SK-N-SH (cell line): ENCODE measurements at places on chromosomes 7 and 10. TPM values are rescaled to one million over a fixed set of nuclear protein-coding genes. Genes with fewer than 3 reads are reported as not detected.

Gene GPR22
- polyA plus RNA-seq = 0.03 and 0.23 TPM in 2 replicates

Gene NUDT13
- 3.4 and 6.0 TPM in 2 replicates for polyA plus RNA-seq

Gene SPDYE16
- 0.10 TPM in 1 of 2 replicates, not detected in the other for polyA plus RNA-seq

Gene CDH23
- polyA plus RNA-seq = 0.03 and 0.18 TPM in 2 replicates

Gene TUBGCP2
- 47.4 and 49.1 TPM in 2 replicates for polyA plus RNA-seq

Gene SH2B2
- 3.8 and 4.7 TPM in 2 replicates for polyA plus RNA-seq

Gene GIMAP2
- polyA plus RNA-seq = 4.1 and 5.7 TPM in 2 replicates

Gene AS3MT
- 9.0 and 9.7 TPM in 2 replicates for polyA plus RNA-seq

Gene DPYSL4
- 19.4 and 21.8 TPM in 2 replicates for polyA plus RNA-seq

GRCh38 chr7:148129023-148129422 is 461.5 kb upstream of the C7orf33 start:
- no peaks in the 10 kb centered on the region for H3K36me3 ChIP-seq
- H3K4me1 ChIP-seq = no peaks in the 10 kb centered on the region; the same call in 1 of the 2 replicates
- no peak for DNase-seq
- H3K4me3 ChIP-seq = no peak overlapping the region

DNA sequence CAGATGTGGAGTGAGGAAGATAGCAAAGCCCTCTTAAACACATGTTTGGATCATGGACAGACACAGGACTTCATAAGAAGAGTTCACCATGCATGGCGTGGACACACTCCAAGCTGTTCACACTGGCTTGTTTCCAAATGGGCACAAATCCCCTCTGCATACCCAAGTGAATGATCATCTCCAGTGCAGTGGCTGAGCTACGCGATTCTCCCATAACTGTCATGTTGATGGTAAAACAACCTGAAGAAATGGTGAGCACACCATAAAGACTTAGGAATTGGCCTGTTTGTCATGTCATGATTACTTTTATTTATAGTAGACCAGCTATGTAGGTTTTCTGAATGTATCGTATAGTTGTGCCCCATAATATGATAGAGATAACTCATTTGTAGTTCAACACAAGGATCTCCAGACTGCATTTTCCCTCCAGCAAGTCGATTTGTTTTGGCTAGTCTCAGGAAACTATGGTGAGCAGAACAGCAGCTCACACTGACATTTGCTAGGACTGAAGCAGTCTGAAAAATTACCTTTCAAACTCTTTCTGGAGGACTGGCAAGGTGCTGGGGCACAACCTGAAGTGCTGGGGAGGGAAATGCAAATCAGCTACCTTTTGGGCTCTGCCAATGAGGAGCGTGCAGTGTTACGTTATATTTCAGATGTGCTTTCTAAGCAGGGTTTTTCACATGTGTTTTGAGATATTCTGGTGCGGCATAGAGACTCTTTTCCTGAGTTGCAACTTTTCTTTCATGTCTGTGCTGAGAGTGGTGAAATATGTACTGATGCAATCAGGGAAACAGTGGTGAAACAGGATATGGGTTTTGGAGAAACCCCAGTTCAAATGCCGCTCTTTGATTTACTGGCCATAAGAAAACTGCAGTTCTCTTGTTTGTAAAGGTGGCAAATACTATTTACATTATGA is 629.6 kb upstream of the DPP6 start:
- no peaks in the 10 kb centered on the region for H3K27me3 ChIP-seq
- H3K4me1 ChIP-seq = no peaks in the 10 kb centered on the region
- no peak overlapping the region for H3K4me3 ChIP-seq
- H3K36me3 ChIP-seq = no peaks in the 10 kb centered on the region
- H3K27ac ChIP-seq = no peak overlapping the region

DNA sequence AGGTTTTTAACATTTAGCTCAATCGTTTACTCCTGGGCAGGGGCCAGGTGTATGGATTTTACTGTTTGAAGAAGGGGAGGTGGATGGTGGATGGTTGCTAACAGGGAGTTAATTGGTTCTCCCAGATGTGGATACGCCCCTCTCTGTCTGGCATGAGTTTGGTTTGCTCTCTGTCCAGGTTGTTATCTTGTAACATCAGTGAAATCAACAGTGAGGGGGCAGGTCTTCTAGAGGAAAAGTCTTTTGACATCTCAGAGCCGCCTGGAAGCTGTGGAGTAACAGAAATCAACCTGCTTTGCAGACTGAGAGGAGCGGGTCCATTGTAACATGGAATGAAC is 243.4 kb downstream of the MGMT start:
- H3K27ac ChIP-seq = no peak overlapping the region
- peaks cover 10% of the 10 kb centered on the region; the same call in 1 of the 2 replicates for H3K4me1 ChIP-seq
- no peak overlapping the region for H3K4me3 ChIP-seq
- H3K27me3 ChIP-seq = no peaks in the 10 kb centered on the region

GRCh38 chr10:3045471-3046209 is 21.7 kb upstream of the PFKP start:
- H3K4me3 ChIP-seq = peak overlapping the region; percentile 36
- peak overlapping the region; percentile 74 for H3K27ac ChIP-seq
- H3K36me3 ChIP-seq = no peaks in the 10 kb centered on the region
- H3K4me1 ChIP-seq = peaks cover 37% of the 10 kb centered on the region

DNA sequence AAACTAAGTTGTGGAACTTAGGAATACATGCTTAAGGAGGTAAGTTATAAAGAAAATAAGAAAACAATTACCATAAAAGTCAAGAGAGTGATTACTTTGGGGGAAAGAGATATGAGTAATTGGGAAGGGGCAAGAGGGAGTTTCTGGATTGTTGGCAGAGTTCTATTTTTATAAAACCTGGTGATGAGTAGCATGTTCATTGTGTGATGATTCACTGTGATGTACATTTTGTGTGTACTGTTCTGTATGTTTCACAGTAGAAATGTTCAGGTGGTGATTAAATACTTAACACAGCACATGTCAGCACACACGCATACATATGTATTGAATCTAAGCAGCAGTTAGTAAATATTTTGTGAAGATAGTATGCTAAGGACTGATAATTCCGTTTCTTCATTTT is 9.7 kb upstream of the OIT3 start:
- DNase-seq = no peak
- no peak overlapping the region for H3K27ac ChIP-seq
- H3K27me3 ChIP-seq = no peaks in the 10 kb centered on the region
- no peaks in the 10 kb centered on the region for H3K4me1 ChIP-seq
- peaks cover 49% of the 10 kb centered on the region for H3K36me3 ChIP-seq

DNA sequence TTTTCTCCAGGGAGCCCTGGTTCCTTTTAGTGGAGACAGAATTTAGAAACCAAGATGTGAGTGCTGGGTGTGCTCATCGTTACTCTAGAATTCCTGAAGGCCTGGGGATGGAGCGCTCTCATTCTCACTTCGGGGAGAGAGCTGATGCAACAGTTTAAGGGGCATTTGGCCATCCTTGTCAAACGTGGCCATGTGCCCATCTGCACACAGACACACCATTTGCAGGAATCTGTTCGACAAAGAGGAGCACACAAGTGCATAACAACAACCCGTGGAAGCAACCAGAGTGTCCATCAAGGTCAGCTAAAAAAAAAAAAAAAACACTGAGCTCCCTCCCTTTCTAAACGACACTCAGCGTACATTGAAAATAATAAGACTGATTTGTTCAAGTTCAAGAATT is 23.0 kb upstream of the RET start:
- no peak for DNase-seq
- H3K4me3 ChIP-seq = no peak overlapping the region
- no peaks in the 10 kb centered on the region for H3K27me3 ChIP-seq
- H3K36me3 ChIP-seq = no peaks in the 10 kb centered on the region
- H3K4me1 ChIP-seq = peaks cover 60% of the 10 kb centered on the region
- H3K27ac ChIP-seq = no peak overlapping the region

DNA sequence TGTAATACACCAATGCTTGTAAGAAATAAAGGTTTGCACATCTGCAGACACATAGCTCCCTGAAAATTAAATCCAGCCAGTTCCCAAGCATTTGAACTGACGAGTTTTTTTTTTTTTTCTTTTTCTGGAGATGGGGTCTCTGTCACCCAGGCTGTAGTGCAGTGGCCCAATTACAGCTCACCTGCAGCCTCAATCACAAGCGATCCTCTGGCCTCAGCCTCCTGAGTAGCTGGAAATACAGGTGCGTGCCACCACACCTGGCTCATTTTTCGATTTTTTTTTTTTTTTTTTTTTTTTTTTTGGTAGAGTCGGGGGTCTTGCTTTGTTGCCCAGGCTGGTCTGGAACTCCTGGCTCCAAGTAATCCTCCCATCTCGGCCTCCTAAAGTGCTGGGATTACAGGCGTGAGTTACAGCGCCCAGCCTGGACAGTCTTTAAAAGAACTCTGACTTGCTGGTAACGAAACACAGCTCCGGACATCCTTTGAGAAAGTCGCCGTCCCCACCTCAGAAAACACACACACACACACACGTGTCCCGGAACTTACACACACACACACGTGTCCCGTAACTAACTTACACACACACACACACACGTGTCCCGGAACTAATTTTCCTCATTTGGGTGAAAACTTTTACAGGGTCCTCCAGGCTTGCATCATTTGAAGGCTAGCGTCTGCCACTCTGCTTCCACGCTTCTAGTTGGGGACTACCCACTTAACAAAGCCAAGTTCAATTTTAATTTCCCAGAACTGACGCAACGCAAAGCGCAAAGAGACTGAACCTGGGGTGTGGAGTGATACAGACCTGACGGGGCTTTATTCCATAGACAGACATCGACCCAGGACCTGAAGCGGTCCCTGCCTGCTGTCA is 18.6 kb downstream of the OCM2 start:
- H3K27ac ChIP-seq = peak overlapping the region; percentile 44; the same call in 1 of the 2 replicates
- H3K36me3 ChIP-seq = peaks cover 10% of the 10 kb centered on the region
- peak; percentile 55 for DNase-seq
- peaks cover 2% of the 10 kb centered on the region; the same call in 1 of the 2 replicates for H3K4me1 ChIP-seq
- peak overlapping the region; percentile 76 for H3K4me3 ChIP-seq

- H3K4me1 ChIP-seq = peaks cover 8% of the 10 kb centered on the region; the same call in 1 of the 2 replicates
- no peaks in the 10 kb centered on the region for H3K36me3 ChIP-seq
- DNase-seq = no peak
- H3K27me3 ChIP-seq = no peaks in the 10 kb centered on the region
- H3K4me3 ChIP-seq = no peak overlapping the region
Observed at GRCh38 chr7:90250601-90251303, 5.8 kb downstream of the CFAP69 start.

- no peaks in the 10 kb centered on the region for H3K36me3 ChIP-seq
- H3K27ac ChIP-seq = no peak overlapping the region
Observed at GRCh38 chr7:15751191-15751701, 64.8 kb upstream of the MEOX2 start.

GRCh38 chr7:140676306-140676705 is 3.6 kb downstream of the ADCK2 start:
- no peak for DNase-seq
- H3K36me3 ChIP-seq = no peaks in the 10 kb centered on the region
- H3K27ac ChIP-seq = no peak overlapping the region
- H3K4me3 ChIP-seq = no peak overlapping the region
- peaks cover 7% of the 10 kb centered on the region; the same call in 1 of the 2 replicates for H3K4me1 ChIP-seq
- H3K27me3 ChIP-seq = no peaks in the 10 kb centered on the region

DNA sequence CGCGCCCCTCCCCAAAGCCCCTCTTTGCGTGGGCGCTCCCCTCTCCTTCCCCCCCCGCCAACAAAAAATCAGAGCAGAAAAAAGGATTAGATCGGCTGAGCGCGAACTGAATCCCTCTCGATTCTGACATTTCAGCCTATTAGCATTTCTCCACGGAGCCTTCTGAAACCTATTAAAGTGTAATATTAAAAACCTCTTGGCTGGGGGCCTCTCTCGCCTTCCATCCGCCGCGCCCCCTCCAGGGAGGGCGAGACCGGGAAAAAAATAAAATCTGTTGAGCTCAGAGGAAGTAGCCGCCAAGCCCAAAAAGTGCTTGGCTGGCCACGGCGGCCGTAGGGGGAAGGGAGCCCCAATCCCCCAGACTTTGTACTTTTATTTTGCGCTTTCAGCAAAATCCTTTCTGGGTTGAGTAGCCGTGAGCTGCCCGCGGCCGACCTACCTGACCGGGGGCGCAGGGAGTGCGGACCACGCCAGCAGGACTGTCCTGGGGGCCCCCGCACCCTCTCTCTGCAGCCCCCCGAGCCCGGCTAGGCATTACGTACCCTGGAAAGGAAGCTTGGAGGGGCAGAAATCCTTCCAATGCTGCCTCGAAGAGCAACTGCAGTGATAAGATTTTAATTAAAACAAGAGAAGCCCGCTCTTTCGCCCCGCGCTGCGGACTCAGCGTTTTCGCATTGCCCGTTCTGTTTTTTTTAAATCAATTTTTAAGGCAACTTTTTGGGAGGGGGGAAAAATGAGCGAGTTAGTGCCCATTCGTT is 1.3 kb upstream of the TNRC18 start:
- peak overlapping the region; percentile 99 for H3K4me3 ChIP-seq
- H3K27ac ChIP-seq = peak overlapping the region; percentile 97
- peaks cover 24% of the 10 kb centered on the region; the same call in 1 of the 2 replicates for H3K4me1 ChIP-seq
- no peaks in the 10 kb centered on the region; the same call in 1 of the 2 replicates for H3K36me3 ChIP-seq

- peaks cover 2% of the 10 kb centered on the region; the same call in 1 of the 2 replicates for H3K36me3 ChIP-seq
- no peak for DNase-seq
- no peak overlapping the region for H3K27ac ChIP-seq
- no peaks in the 10 kb centered on the region for H3K27me3 ChIP-seq
- peak overlapping the region; percentile 5; the same call in 1 of the 2 replicates for H3K4me3 ChIP-seq
Observed at GRCh38 chr7:73716318-73716890, 3.1 kb downstream of the STX1A start.

DNA sequence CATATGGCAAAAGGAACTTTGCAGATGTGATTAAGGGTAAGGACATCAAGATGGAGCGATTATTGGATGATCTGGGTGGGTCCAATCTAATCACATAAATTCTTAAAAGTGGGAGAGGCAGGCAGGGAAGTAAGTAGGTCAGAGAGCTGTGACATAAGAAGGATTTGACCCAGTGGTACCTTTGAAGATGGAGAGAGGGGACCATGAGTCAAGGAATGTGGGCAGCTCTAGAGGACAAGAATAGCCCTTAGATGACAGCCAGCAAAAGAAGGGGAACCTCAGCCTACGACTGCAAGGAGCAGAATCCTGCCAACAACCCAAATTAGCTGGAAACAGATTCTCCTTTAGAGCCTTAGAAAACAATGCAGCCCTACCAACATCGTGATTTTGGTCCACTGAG is 34.5 kb downstream of the LAMB1 start:
- no peak overlapping the region for H3K27ac ChIP-seq
- peaks cover 9% of the 10 kb centered on the region for H3K4me1 ChIP-seq
- H3K27me3 ChIP-seq = no peaks in the 10 kb centered on the region
- DNase-seq = no peak
- peaks cover 97% of the 10 kb centered on the region for H3K36me3 ChIP-seq
- H3K4me3 ChIP-seq = no peak overlapping the region

- peaks cover 7% of the 10 kb centered on the region; the same call in 1 of the 2 replicates for H3K27me3 ChIP-seq
- no peak overlapping the region for H3K4me3 ChIP-seq
- DNase-seq = peak; percentile 78
- no peak overlapping the region for H3K27ac ChIP-seq
- peaks cover 10% of the 10 kb centered on the region; the same call in 1 of the 2 replicates for H3K4me1 ChIP-seq
Observed at GRCh38 chr7:958221-959200, 4.0 kb upstream of the ADAP1 start.

GRCh38 chr10:69234447-69234846 is 14.3 kb downstream of the HKDC1 start:
- H3K4me3 ChIP-seq = no peak overlapping the region
- H3K27ac ChIP-seq = no peak overlapping the region
- H3K27me3 ChIP-seq = no peaks in the 10 kb centered on the region
- no peaks in the 10 kb centered on the region for H3K4me1 ChIP-seq
- DNase-seq = no peak
